CD4-positive, alpha-beta T cell treated with Interleukin-4 for 1 hour (primary cell): ENCODE measurements at places on chromosomes 11 and 22.
A peak's percentile ranks its signal among the peaks of the same experiment; 100 is the strongest.

DNA sequence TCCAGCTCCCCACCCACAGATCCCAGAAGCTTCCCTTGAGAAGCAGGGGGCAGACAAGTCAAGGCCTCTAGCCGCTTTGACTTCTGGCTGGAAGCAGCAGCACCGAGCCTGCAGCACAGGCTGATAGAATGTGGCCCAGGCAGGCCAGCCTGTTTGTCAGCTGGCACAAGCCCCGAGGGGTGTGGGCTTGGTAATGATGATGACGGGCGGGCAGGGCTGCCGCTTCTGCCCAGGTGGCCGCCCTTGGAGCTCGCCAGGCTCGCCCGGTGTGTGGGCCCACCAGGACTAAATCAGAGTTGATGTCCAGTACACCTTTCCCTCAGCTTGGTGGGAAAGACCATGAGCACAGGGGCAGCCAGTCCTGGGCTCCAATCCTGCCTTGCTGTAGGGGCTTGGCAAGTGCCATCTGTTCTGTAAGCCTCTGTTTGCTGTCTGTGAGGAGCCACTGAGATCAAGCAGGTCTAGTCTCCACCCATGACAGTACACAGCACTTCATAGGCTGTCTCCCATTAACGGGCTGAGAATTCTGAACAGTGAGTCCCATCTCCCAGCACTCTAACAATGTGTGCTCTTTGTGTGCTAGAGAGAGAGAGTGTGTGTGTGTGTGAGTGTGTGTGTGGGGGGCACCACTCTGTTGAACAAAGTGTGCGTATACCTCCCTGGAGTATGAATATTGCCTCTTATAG lies 26.8 kb downstream of the MICAL2 start:
- no peak for DNase-seq

- DNase-seq, result no peak
These were observed 22.7 kb upstream of the BDNF start for GRCh38 chr11:27722953-27723344.

DNA sequence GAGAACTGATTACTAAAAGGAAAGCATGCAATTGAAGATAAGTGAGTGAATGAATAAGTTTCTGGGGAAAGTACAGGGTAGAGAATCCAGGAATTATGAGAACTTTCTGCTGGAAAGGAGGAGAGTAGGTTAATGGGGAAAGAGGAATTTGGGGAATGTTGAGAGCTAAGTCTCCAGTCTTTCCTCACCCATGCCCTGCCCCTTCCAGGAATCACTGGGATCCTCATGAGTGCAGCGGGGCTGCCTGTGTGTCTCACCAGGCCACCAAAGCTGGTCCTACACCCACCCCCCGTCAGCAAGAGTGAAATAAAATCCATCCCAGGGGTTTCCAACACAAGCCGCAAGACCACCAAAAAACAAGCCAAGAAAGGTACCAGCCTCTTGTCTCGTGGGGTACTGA lies 17.0 kb downstream of the DTX4 start:
- no peak for DNase-seq

- no peak for DNase-seq
These were observed 89.5 kb downstream of the TRMU start for GRCh38 chr22:46425016-46425415.

- DNase-seq, result no peak
These were observed 17.4 kb upstream of the SLC1A2 start for GRCh38 chr11:35436581-35437250.

- DNase-seq, result no peak
These were observed 495 bp upstream of the KCNK4 start for GRCh38 chr11:64290352-64291261.

- DNase-seq, result peak; percentile 93
These were observed at the start of gene DUSP18 for GRCh38 chr22:30667494-30668385. Gene DUSP18 (minus strand): TSS chr22:30667875. CDS start chr22:30664003, 3,872 bp downstream.

DNA sequence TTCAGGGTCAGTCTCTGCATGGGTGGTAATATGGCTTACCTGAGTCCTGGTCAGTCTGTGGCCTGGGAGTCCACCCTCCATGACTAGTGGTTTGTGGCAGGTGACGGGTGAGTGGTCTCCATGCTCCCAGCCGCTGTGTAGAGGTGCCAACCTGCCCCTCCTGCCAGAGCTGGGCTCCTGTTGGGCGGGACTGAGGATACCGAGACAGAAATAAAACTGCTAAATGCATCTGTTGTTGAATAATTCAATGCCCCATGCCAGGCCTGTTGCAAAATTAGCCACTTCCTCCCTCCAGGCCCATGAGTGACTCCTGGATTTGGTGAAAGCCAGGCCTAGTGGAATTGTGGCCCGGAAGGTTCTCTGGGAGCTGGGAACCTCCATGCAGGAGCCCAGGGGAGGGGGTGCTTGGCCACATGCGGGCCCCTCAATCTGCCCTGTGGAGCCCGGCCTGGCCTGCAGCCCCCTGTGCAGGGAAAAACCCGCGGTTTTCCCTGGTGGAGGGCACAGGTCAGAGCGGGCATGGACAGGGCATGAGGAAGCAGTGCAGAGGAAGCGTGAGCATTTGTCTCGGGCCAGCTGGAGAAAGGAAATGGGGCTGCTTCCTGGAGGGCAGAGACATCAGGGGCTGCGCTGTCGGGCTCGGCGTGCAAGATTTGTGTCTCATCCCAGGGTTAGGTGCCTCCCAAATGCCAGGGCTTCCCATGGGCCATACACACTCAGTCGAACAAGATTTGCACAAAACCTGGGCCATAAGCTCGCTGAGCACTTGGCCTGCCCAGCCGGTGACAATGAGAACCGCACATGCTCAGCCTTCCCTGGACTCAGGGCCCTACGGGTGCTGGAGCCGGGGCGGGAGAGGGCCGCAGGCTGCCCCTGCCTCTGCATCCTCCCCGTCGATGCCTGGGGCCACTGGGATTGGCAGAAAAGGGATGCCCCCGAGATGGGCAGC lies 66.9 kb downstream of the KCNQ1 start:
- peak; percentile 11 for DNase-seq

DNA sequence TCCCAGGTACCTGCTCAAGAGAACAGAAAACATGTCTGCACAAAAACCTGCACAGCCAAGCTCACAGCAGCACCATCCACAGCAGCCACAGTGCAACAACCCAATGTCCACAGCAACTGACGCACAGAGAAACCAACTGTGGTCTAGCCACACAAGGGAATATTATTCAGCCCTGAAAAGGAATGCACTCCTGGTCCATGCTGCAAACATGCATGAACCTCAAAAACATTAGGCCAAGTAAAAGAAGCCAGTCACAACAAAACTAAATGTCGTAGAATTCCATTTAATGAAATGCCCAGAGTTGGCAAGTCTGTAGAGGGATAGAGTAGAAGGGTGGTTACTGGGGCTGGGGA lies 60.6 kb downstream of the MYEOV start:
- no peak for DNase-seq

GRCh38 chr22:43622886-43623285 lies 189.2 kb downstream of the EFCAB6 start:
- no peak for DNase-seq

GRCh38 chr11:45468267-45468856 lies 182.2 kb upstream of the SYT13 start:
- no peak for DNase-seq

- DNase-seq, result no peak
These were observed 76.7 kb upstream of the BLID start for GRCh38 chr11:122192634-122193255.

DNA sequence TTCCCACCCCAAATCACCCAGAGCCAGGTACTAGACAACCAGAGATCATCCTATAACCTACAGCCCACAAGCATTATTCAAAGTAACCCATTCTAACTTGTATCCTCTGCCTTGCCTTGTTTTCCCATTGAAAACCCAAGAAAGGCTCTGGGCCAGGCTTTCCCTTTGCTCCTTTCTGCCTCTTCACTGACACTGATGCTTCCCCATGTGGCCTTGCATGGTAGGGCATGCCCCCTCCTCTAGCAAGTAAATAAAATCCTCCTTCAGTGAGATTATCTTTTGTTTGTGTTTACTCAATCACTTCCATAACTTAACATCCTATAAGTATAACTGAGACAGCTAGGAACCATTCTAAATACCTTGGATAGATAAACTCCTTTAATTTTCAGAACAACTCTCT lies 65.6 kb upstream of the FAR1 start:
- no peak for DNase-seq

GRCh38 chr11:2380807-2381350 lies 3.8 kb downstream of the CD81 start:
- peak; percentile 57 for DNase-seq

GRCh38 chr11:62398011-62398994 lies 20.5 kb upstream of the SCGB1A1 start:
- DNase-seq, result no peak

- no peak for DNase-seq
These were observed 4.9 kb downstream of the MSANTD4 start for GRCh38 chr11:106017093-106017492.

DNA sequence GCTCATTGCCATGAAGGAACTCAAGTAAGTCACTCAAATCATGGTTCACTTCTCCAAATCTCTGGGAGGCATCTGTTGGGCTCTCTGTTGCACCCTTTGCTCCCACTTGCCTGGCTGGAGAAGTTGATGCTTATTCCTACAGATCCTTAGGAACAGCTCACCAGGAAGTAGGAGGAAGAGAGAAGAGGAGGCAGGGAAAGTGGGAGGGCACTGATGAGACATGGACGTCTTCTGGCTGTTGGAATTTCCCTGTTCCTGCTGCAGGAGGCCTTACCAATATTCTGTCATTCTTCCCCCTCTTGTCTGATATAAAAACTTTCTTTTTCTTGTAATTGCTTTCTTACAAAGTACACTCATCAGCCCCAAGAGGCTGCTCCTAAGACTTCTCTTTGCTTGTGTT lies 13.6 kb downstream of the POLR2F start:
- DNase-seq, result no peak

GRCh38 chr11:87038235-87038977 lies 672 bp downstream of the TMEM135 start:
- DNase-seq, result no peak

DNA sequence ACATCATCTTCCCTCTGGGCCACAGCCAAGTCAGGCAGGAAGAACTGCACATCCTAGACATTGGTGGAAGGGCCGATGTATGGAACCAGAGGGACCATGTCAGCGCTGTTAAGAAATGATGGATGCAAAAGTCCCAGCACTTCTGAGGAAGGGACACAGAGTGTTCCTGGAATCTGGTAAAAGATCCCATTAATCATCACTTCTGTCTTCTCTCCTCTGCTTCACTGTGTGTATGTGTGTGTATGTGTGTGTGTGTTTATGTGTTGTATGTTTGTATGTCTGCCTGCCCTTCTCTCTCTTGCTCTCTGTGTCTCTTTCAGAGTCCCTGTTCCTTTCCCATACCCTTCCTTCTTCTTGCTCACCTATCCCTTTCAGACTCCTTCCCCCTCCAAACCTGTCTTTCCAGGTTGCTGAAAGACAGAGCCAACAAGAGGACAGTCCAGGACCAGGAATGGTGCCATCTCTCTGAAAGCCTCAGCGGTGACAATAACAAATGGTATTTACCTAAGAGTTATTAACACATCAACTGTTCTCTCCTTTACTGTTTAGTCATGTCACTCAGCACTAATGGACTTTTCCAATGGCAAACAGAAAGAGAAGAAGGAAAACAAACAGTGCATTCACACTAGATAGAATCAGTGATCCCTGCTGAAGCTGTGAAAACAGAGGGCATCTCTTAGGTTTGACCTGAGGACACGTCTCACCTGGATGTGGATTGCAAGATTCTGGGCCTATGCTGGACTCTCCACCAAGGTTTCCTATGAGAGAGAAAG lies 47.1 kb downstream of the EHF start:
- no peak for DNase-seq

DNA sequence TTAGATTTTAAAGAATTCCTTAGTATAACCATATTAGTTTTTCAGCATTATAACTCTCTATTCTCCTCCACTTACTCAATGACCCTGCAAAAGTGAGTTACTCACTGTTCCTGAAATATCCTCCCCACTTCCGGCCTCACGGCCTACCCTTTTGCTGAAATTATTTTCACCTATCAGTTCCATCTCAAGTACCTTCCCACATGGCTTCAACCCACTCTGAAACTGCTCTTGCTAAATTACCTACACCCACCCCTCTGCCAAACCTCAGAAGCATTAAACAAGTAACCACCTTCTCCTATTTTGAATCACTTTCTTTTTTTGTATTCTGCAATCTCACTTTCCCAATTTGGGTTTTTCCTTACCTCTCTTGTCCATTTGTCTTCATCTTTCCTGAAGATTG lies 37.7 kb downstream of the OR5P2 start:
- DNase-seq, result no peak

DNA sequence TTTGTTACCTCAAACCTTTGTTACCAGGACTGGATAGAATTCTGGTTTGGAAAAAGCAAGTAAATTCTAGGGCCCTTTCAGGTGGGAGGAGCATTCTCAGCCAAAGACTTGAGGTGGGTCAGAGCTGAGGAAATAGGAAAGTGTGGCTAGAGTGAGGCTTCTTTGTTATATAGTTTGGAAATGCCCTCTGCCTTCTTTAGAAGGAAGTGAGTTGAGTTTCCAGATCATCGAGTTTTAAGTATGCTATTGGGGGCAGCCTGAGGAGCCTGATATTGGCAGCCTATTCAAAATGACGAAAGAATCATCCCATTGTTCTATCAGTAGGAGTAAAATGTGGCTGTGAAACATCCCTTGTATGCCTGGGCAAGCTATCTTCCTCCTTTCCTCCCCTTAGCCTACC lies 134.1 kb downstream of the ARHGAP42 start:
- DNase-seq, result no peak

DNA sequence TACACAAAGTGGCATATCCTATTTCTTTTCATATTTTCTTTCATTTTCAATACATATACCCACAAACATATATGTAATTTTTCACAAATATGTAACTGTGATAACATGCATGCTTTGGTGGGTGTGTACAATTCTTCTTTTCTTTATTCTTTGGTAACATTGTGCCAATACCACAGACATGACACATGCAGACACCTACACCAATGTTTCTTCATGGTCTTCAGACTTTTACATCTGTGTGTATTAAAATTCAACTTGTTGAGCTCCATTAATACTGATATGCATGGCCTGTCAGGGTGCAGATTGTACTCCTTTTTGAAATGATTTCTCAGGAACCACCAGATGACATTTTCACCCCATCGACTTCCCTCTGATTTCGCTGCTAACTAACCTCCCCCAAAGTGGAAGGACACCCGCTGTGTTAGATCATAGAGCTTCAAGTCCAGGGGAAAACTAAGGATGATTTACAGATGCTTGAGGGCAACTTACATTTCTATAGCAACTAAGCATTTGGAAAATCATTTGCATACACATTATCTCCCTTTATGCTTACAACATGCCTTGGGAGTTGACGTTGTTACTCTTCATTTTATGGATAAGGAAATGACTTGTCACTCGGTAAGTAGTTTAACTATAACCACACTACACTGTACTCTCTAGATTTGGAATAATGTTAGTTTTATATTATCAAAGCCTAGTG lies 10.5 kb upstream of the PANX3 start:
- no peak for DNase-seq

- no peak for DNase-seq
These were observed 16.6 kb downstream of the DERL3 start for GRCh38 chr22:23822101-23822671.

DNA sequence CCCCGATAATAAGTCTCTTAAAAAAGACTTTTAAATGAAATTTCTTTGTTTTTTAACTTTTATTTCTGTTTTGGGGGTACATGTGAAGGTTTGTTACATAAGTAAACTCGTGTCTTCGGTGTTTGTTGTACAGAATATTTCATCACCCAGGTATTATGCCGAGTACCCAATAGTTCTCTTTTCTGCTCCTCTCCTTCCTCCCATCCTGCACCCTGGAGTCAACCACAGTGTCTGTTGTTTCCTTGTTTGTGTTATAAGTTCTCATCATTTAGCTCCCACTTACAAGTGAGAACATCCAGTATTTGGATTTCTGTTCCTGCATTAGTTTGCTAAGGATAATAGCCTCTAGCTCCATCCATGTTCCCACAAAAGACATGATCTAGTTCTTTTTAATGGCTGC lies 1.6 kb upstream of the GSTP1 start:
- no peak for DNase-seq
